C1 segment of cervical spinal cord (tissue), 14 donors: ENCODE measurements at places on chromosomes 11 and 22.
A peak's percentile ranks its signal among the peaks of the same experiment; 100 is the strongest.

- no peak for DNase-seq
Measured at GRCh38 chr22:28395920-28396753, 283.5 kb downstream of the TTC28 start.

DNA sequence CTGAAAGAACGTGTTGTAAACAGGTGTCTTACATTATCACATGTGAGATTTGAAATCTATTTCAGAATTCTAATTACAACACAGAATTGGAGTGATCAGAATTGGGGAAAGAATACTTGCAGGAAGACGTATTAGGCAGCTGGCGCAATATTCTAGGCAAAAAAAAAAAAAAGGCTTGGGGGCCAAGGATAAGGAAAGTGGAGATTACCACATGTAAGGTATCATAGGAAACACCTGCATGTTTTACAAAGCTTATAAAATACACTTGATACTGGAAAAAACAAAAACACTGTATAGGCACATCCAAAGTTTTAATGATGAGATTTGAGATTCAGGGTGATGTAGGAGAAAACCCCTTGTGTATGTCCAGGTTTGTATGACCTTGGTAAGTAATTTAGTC, 245.1 kb downstream of the DDX10 start:
- DNase-seq = no peak

DNA sequence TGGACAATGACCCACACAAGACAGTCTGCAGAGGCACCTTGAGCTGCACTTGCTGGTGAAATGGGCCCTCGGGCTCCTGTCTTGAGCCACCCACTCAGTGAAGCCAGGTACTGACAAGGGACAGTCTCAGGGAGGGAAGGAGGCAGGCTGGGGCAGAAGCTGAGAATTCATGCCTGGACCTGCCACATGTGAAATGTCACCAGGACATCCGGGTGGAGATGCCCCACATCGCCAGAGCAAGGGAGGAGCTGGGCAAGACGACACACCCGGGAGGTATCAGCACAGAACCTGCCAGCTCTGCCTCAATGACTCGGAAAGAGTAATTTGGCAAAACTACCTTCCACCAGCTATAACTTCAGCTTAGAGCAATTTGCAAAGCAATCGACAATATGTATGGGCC, 23.5 kb downstream of the CPT1A start:
- DNase-seq = no peak

DNA sequence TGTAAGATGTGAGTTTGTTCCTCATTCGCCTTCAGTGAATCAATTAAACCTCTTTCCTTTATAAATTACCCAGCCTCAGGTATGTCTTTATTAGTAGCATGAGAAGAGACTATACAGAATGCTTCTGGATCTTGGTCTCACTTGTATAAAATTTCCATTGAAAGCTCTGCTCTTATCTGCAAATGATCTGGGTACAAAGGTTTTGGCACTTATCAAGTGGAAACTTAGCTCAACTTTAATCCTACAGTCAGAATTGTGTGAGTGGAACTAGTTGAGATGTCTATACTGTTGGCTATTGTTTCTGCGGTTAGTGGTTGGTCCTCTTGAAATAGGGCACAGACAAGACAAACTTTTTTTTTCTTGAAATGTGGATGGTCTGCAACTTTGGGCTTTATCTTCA, 71.2 kb upstream of the CHORDC1 start:
- no peak for DNase-seq

- no peak for DNase-seq
Measured at GRCh38 chr11:20355221-20356219, 8.0 kb upstream of the HTATIP2 start.

DNA sequence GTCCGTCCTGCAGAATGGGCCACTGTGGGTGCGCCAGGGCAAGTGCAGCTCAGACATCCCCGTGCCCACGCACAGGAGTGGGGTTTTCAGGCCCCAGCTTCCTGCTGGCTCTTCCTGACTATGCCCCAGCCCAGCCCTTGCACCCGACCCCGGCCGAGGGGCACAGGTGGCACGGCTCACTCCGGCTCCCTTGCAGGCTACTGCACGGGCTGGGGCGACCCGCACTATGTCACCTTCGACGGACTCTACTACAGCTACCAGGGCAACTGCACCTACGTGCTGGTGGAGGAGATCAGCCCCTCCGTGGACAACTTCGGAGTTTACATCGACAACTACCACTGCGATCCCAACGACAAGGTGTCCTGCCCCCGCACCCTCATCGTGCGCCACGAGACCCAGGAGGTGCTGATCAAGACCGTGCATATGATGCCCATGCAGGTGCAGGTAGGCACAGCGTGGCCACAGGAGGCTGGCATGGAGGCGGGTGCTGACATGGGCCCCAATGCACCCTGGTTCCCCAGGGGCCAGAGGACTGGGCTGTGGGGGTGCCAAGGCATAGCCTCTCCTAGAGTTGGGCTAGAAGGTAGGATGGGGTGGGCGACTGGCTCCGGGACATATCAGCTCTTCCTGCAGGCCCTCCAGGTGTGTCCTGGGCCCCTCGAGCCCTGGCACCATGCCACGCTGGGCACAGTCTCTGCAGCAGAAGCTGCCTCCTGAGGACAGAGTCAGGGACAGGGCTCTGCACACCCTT, 27.7 kb downstream of the MUC2 start:
- no peak for DNase-seq

- DNase-seq = no peak
Measured at GRCh38 chr11:12559011-12559410, 115.2 kb upstream of the TEAD1 start.

DNA sequence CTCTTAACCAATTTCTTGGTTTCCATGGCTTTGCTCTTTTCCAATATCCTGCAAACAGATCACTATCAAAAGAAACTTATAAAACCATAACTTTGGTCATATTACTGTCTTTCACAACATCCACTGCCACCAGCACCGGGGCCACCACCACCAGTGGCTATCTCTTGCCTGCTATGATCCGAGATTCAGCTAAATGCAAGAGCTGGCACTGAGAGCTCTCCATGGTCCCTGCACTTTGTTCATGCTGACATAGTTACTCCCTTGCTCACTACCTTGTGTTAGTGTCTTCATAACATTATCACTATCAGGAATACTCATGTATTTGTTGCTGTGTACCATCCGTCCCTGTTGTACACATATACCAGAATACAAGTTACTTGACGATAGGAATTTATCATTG, 299.0 kb downstream of the ETS1 start:
- DNase-seq = no peak

DNA sequence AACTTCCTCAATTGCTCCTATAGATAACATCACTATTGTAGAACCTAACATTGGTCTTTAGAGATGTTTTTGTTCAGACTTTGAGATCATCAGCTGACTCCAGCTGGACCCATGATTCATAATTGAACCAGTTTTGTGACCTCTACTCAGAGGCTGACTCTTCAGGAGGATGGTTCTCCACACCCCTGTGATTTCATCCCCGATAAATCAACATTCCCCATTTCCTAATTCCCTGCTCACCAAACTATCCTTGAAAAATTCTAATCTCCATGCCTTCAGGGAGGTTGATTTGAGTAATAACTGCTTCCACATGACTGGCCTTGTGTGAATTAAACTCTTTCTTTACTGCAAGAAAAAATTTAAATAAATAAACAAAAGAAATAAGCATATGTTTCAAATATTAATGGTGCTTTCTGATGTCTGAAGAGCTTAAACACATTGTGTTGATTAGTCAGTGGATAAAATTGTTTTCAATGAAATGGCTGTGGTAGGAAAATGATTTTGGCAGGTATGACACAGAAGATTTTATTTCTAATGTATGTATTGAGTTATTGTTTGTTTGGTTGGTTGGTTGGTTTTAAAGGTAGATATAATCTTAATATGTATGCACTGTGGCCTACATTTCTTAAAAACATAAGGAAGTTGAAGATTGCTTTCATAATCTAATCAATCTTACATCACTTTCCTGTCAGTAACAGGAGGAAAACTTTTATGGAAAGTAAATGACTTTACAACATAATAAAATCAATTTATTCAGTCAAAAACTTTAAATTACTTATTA, 427.9 kb upstream of the CCDC179 start:
- DNase-seq = no peak

DNA sequence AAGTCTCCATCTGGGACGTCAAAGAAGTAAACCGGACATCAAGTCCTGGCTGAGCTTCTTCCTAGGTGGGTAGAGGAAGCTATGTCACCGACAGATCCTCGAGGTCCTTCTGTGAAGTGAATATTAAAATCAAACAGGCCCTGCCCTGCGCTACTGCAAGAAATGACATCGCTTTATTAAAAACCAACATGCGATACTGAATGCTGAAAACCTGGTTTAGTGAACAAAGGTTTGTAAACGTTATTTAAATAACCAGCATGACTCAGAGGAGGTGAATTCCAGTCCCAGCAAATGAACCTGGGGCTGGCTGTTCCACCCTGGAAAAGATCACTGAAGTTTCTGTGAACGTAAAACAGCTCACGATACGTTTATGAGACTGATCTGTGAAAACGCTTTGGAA, 645 bp downstream of the RTCB start:
- DNase-seq = no peak

- no peak for DNase-seq
Measured at GRCh38 chr11:94018721-94019120, 2.4 kb upstream of the HEPHL1 start.

DNA sequence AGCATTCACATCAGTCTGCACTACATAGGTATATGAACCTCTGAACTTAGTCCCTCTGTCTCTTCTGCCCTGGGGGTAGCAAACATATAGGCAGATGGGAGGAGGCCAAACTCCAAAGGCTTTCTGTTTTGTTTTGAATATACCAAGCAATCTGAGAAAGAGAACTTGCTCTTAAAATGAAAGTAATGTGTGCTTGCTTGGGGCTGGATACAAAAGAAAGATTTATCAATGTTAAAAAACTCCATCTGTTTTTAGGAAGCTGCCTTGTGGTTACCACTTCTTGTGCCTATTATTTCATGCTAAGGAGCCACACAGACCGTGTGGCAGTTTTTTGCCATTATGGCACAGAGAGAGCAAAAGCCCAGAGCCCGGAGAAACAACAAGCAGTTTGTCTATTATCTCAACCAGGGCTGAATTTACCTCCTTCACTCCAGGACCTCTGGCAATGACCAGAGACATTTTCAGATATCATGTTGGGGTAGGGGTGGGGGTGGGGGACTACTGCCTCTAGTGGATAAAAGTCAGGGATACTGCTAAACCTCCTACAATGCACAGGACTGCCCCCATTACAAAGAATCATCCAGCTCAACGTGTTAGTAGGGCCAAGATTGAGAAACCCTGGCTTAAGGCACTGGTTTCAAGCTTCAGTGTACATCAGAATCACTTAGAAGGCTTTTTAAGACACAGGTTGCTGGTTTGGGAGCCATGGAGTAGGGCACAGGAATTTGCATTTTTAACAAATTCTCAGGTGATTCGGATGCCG, 124.2 kb downstream of the APIP start:
- DNase-seq = no peak

DNA sequence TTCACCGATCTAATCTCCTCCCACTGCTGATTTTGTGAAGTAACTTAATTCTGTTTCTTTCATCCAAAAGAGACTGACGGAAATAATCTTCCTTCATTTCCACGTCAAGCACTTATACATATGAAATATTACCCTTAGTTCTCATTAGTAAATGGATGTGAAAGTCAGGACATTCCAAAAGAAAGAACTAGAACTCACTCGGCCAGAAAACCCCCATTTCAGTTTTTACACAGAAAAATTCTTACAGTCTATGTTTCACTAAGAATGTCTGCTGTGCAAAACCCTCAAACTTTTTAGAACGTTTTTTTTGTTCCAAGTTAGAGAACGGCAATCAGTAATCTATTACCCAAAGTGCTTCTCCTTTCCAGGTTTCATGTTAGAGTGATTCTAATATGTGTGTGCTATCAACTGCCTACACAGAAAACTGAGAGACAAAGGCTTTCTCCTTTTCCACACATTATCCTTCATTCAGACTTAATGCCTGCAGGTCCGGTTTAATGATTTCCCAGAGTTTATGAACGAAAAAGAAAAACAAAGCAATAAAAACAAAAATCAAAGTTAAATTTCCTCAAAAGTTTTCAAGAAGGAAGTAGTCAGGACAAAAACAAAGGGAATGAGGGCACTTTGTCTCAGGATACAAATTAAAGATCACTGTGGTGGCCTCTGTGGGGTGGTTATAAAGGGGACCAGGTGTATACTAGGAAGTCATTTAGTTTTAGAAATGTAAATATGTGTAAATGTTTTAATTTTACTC, 11.3 kb upstream of the SESN3 start:
- no peak for DNase-seq

DNA sequence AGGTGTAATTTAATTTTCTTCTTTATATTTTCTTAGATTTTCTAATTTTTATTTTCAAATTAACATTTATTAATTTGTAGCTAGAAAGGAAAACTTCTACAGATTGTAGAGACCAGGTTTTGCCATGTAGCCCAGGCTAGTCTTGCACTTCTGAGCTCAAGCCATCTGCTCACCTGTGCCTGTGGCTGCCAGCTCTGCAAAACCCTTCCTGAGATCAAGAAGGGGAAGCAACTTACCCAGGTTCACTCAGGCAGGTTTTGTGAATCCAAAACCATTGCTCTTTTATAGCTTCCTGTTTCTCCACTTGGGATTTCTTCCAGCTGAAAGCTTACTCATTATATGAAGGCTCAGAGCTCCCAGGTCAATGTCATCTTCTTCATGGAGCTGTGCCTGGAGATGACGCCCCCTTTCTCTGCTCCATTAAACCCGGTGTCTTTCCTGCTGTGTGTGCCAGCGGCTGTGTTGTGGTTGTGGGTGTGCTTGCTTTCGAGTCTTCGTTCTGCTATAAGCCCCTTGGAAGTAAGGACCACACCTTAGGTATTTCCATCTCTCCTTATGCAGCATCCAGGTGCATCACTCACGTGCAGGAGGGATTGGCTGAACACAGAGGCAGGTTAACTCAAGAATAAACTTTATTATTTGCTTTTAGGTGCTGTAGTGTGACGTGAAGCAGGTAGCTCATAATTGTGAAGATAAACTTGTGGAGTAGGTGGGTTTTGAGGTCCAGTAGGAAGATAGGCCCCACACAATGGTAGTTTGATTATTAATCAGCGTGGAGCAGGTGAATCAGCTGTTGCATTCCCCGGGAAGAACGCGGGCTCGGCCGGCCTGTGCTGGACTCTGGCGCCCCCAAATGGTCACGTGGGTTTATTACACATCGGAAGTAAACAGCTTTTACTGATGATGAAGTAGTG, 42.2 kb upstream of the INCENP start:
- peak; percentile 66 for DNase-seq

DNA sequence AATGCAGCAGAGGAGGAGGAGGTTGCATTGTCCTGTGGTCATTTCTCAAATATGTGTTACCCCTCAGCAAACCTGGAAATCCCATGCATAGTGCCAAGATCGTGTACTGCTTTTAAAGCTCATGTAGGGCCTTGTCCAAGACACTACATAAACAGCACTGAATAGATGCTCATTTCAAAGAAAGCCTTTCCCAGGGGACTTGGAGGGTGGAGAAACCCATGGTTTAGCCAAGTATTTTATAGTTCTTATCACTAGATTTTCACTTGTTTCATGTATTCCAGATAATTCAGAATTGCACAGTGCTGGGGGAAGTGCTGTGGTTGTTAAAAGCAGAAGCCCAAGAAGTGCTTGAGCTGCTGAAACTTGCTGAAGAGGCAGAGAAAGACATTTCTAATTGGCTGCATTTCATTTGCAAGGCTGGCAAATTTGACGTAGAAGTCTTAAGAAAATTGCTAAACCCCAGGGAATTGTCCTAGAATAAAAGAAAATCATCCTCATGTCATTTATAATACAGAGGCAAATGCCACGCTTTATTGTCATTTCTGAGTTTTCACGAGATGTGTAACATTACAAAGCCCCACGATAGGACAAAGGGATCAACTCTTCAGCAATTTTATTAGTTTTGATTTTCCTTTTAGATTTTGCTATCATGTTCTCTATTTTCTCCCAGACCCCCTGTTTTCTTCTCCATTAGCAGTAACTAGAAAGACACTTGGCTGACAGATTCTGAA, 20.1 kb downstream of the CSRP3 start:
- DNase-seq = no peak
